Activated CD8-positive, alpha-beta memory T cell treated with anti-CD3 and anti-CD28 coated beads for 1 hour (primary cell): ENCODE measurements at places on chromosomes 12 and 14.

- DNase-seq, result no peak
Observed at GRCh38 chr12:48818831-48819590, 715 bp downstream of the CACNB3 start.

- no peak for DNase-seq
Observed at GRCh38 chr12:64110864-64111263, 111.2 kb downstream of the KICS2 start.

GRCh38 chr14:105530285-105531087, 4.1 kb downstream of the TMEM121 start:
- no peak for DNase-seq

GRCh38 chr14:105045710-105046326, 19.4 kb downstream of the GPR132 start:
- peak; percentile 85 for DNase-seq

- DNase-seq, result no peak
Observed at GRCh38 chr14:51431033-51431709, 191.1 kb downstream of the TMX1 start.

DNA sequence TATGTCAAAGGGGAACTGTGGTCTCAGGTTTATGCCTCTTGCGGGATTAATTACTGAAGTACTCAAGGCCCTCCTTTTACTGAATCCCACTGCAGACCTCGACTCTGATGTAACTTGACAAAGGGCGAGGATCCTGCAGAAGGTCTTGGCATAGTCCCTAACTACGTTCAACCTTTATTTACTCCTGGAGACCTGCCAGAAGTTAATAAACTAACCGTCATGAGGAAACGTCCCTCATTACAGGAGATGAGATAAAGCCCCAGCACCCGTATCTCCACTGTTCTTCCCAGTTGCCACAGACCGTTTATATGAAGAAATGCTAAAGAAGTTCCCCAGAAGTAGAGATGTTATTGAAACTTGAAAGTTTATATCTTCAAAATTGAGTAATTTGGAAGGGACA, 190.9 kb downstream of the ETV6 start:
- no peak for DNase-seq

- no peak for DNase-seq
Observed at GRCh38 chr12:90909069-90909770, 45.8 kb downstream of the CCER1 start.

DNA sequence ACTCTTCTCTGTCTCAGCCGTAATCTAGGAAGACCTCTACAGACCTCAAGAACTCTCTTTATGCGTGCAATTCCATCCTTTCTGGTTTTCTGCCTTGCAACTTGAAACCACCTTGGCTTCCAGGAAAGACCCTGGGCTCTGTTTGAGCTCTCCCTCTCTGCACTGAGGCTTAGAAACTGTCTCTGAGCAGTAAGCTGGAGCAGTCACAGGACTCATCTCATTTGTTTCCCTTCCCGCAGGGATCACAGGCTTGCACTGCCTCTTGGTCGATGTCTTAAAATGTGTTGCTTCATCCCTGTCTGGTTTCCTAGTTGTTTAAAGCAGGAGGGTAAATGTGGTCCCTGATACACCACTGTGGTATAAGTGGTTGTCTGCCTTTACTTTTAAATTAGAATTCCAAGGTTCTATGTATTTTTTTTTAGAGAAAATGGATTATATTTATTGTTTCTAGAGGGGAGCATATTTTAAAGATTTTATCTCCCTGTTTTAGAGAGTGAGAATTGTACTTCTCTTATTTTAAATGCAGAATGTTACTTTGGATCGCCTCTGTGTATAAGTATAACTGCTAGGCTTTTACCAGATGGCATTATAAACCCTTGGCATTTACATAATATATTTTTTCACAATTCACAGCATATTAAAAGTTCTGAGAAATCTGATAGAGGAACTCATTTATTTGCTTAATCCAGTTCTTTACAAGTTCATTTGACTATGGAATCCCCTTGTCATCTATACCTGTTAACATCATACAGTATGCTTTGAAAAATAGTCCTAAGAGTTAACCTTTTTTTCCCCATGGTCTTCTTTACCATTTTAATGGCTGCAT, 26.4 kb downstream of the EID3 start:
- no peak for DNase-seq

GRCh38 chr14:78697341-78697740, 527.2 kb downstream of the NRXN3 start:
- DNase-seq, result no peak

GRCh38 chr14:101118746-101119591, 215.4 kb upstream of the RTL1 start:
- DNase-seq, result no peak

- DNase-seq, result no peak
Observed at GRCh38 chr14:103384450-103385151, 614 bp upstream of the MARK3 start.

GRCh38 chr12:113116875-113117274, 18.7 kb downstream of the RASAL1 start:
- no peak for DNase-seq

DNA sequence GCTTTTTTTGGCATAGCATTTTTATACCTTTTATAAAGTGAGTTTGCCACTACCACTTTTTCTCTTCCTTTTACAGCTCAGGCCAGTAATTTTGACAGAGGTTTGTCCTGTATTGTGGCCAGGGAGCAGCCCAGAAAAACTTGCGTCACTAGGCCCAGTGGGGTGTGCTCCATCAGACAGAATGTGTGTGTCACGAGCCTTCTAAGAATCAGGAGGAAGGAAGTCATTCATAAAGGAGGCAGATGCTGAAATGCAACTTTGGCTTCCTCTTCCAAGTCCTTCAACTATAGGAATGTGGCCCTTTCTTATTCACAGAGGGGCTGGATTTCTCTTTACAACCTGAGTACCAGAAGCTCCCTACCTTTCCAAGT, 10.1 kb upstream of the RAB35 start:
- DNase-seq, result no peak

DNA sequence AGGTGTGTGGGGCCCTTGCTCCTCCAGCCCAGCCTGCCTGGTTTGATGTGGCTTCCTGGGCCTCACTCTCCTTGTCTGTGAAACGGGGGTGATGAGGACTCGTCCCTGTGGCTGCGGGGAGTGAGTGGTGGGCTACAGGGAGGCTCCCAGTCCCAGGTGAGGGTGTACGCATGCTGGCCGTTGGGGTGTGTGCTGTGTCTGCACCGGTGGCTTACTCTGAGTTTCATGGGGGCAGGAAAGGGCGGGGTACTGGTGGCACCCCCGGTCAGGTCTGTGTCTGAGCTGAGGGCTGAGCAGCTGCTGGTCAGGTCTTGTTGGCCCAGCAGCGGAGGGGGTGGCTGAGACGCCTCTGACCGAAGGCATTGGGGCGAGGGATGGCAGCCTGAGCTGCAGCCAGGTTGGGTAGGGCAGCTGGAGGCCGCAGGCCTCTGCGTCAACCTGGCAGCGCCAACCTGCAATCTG, 11.2 kb downstream of the ULK1 start:
- DNase-seq, result no peak

DNA sequence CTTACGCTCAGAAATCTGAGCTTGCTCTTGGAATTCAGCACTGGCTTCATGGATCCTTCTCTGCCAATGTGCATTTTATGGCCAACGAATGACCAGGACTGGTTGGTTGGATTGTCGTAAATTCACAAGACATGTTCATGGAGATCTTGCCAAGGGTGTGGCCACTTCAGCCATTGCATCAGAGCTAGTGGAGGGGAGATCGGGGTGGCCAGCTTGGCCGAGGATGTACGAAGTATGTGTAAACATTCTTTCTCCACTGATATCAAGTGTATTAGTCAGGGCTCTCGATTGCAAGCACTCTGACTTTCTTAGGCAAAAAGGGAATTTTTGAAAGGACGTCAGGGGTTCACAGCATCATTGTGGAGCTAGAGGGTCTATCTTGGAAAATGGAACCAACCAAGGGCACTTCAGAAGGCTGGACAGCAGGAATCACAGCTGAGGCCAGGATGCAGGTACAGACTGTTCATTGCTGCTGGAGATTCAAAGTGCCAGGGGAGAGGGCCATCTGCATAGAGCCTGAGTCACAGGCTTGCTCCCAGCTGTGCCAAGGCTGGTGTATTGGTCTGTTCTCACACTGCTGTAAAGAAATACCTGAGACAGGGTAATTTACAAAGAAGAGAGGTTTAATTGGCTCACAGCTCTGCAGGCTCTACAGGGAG, 32.9 kb upstream of the ADGRD1 start:
- DNase-seq, result no peak

GRCh38 chr14:21385188-21385904, 1.5 kb upstream of the SUPT16H start:
- no peak for DNase-seq
